ENCODE measurements at places on chromosomes 11 and 22.
A peak's percentile ranks its signal among the peaks of the same experiment; 100 is the strongest.

DNA sequence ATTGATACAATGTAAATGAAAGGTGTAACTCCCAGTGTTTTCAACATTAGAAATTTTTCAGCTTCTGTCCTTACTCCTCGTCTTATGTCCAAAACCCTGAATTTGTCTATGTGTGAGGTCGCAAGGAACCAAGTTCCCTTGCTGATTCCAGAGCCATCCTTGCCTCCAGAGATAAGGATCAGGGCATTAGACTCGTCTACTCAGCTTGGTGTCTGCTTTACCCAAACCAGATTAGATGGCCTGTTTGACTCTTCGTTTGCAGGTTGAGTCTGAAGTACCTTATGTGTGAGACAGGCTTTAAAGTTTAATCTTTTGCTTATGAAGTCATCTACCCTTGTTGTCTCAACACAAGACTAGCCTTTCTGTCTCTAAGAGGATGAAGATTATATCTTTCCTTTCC lies 55.6 kb downstream of the SPECC1L start:
- no peak for DNase-seq

- no peak for DNase-seq
Measured at GRCh38 chr11:62352355-62353336, 15.4 kb downstream of the ASRGL1 start.

DNA sequence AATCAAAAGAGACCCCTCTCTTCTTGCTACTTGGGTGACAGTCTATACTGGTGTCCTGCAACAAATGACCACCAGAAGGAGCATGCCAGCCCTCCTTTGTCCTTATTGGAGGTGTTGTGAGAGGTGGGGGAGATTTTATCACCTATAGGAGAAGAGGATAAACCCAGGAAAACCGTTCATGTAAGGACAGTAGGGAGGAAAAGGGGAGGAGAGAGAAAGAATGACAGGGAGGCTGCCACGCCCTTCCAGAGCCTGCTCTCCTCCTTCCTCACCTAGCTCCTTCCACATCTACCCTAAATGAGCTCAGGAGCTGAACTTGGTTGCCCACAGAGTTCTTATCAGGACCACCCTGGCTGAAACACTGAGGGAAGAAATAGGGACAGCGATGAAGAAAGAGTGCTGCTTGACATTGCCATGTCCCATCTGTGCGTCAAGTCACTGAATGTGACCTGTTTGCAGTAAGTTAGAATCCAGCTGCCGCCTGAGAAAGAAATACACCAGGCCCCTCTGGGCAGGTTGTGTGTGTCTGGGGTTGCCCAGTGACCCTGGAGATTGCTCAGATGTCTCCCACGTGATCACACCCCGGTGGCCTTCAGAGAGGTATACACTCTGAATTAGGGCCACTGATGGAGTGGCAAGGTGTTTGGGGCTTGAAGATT lies 40.4 kb upstream of the ETS1 start:
- no peak for DNase-seq

DNA sequence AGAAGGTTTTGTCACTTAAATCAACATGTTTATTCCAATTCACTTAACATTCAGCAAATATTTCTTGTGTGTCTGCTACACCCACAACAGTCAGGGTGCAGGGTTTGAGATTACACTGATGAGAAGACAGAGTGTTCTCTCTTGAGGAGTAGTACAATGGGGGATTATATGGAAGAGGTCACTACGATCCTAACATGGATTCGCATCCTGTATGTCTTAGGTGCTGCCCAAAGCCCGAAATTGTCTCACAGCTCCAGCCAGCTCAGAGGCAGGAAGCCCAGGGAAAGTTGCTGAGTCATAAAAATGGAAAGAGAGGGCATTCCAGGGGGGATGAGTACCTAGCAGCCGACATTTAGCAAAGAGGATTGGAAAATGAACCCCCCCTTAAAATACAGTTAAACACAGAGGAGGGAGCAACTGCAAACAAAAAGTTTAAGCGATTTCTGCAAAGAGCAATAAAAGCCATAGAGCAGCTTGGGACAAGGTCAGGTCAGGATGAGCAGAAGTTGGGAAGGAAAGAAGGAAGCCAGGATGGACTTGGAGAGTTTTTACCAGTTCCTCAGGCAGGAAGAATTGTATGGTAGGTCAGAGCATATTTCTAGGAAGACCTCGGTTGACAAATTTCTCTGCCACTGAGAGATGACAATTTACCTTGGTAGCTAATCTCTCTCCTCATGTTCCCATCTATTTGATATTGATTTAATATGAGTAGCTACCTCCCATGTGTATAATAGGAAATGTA lies 49.5 kb downstream of the IGLL5 start:
- DNase-seq = no peak

- DNase-seq = no peak
Measured at GRCh38 chr11:15180212-15180792, 65.6 kb downstream of the INSC start.

DNA sequence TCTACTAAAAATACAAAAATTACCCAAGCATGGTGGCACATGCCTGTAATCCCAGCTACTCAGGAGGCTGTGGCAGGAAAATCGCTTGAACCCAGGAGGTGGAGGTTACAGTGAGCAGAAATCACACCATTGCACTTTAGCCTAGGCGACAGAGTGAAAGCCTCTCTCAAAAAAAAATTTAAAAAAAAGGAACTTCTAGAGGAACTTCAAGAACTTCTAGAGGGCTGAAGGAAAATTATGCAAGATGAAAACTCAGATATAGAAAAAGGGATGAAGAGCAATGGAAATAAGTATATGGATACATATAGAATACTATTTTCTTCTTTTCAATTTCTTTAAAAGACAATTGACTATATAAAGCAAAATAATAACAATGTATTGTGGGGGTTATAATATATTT lies 51.2 kb upstream of the PRR5 start:
- DNase-seq = no peak

DNA sequence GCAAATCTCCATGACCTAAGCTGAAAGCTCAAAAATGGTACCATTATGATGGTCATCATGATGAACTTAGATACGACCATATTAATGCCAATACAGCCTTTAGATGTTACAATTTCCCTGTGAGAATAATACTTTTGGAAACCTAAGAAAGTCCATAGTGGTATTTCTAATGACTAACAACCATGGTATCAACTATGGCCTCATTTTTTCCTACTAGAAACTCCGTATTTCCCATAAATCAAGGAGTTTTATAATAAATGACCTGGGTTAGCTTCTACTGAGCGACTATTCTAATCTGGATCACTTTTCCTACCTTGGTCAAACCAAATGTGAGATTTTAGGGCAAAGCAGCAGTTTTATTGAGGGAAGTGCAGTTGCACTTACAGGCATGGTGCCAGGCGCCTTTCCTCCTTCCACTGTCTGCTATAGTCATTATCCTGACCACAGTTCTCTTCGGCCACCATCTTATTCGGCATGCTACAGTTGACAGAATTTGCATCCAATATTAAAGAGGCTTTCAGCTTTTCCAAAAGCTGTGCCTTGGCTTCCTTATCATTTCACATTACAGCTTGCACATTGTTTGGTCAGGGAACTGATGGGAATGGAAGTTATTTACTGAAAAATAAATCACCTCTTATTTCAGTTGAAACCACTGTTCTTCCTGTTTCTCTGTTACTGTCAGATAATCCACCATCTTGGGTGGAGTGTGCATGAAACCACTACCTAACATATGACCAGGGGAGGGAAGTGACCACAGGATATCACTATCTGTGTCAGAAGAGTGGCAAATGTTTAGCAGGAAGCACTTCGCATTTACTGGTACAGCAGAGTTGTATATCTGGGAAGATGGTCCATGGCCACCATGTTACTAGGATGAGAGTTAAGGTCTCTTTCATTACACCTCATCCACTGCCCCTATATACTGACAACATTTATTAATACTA lies 74.5 kb upstream of the PICALM start:
- DNase-seq = peak; percentile 59

DNA sequence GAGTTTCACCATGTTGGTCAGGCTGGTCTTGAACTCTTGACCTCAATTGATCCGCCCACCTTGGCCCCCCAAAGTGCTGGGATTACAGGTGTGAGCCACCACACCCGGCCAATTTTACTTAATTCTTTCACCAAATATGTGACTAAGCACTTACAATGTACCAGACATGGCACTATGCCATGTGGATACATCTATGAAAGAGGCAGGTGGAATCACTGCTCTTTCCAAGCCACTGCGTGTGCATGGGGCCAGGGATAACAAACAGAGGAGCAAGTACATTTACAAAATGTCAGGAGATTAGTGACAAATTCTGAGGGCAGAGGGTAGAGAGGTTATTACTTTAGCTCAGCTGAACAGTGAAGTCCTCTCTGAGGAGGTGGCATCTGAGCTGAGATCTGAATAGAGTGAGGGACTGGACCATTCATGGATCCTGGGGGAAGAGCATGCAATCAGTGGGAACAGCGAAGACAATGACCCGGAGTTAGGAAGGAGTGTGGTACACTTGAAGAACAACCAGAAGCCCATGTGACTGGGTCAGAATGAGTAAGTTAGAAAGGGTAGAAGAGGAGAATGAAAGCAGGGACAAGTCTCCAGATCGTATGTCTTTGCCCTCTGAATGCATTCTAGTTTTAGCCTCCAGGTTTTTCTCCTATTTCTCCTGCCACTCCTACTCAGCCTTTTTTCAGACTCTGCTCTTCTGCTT lies 38.3 kb upstream of the GRAMD1B start:
- DNase-seq = no peak

- no peak for DNase-seq
Measured at GRCh38 chr22:44331881-44332714, 19.3 kb upstream of the SHISAL1 start.

DNA sequence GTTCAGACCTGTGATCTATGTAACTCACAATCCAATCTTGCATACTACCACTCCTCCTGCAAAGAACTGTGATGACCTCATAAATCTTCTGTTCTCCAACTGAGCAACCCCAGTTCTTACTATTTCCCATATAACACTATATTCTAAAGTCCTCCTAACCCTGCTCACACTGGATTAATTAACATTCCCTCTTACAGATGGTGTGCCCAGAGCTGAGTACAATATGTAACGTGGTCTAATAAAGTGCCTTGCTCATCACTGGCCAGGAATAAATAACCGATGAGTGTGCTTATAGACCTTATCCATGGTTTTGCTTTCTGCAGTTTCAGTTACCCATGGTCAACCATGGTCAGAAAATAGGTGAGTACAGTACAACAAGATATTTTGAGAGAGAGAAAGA lies 28.6 kb downstream of the PRCP start:
- no peak for DNase-seq

GRCh38 chr22:30733181-30733631 lies 38.5 kb downstream of the OSBP2 start:
- peak; percentile 10 for DNase-seq

DNA sequence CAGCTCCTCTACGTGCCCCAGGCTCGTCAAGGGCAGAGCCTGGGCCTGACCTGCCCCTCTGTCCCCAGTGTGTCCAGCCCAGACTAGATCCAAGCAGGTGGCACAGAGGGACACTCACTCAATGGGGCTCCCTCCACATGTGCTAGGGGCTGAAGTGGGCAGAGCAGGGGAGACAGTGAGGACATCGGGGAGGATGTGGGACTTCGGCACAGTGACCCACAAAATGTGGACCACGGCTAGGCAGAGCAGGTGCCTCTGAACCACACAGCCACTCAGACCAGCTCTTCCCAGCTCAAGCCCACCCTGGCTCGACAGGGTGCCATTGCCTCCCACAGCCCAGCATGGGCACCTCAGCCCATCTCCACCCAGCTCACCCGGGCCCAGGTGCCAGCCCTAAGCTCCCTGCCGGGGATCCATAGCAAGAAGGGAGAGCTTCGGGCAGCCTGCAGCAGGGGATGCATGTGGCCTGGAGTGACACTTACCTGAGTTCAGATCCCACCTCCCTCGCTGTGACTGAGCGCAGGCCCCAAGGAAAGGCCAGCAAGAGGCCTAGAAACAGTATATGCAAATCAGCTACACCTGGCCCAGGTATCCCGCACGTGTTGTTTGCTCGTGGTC lies 46.9 kb upstream of the RTL6 start:
- DNase-seq = no peak

GRCh38 chr22:17772958-17773605 lies 1.2 kb downstream of the BID start:
- DNase-seq = no peak

GRCh38 chr11:71354394-71355105 lies 93.6 kb downstream of the DHCR7 start:
- no peak for DNase-seq

Measured in KG1 (cell line).